ENCODE measurements at places on chromosomes 13 and 19.
A peak's percentile ranks its signal among the peaks of the same experiment; 100 is the strongest.

GRCh38 chr13:66314911-66315310, 915.2 kb downstream of the PCDH9 start:
- H3K27me3 ChIP-seq: no peaks in the 10 kb centered on the region
- DNase-seq: no peak

DNA sequence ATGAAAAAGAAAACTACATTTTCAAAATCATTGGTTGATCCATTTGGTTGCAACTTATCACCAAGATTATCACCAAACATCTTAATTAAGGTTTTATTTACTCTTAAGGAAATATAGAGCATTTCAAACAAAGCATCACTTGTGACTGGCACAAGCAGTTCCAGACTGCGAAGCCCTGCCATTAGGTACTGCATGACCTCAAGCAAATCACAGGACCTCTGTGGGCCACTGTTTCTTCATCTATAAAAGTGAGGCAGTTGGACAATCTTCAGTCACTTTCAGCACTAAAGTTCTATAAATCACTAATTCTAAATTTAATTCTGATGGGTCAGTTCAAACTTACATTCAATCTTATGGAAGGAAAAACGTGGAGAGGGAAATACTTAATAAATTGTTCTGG, 2.0 kb downstream of the ELF1 start:
- no peak overlapping the region for H3K27ac ChIP-seq
- no peak overlapping the region for H3K4me3 ChIP-seq

DNA sequence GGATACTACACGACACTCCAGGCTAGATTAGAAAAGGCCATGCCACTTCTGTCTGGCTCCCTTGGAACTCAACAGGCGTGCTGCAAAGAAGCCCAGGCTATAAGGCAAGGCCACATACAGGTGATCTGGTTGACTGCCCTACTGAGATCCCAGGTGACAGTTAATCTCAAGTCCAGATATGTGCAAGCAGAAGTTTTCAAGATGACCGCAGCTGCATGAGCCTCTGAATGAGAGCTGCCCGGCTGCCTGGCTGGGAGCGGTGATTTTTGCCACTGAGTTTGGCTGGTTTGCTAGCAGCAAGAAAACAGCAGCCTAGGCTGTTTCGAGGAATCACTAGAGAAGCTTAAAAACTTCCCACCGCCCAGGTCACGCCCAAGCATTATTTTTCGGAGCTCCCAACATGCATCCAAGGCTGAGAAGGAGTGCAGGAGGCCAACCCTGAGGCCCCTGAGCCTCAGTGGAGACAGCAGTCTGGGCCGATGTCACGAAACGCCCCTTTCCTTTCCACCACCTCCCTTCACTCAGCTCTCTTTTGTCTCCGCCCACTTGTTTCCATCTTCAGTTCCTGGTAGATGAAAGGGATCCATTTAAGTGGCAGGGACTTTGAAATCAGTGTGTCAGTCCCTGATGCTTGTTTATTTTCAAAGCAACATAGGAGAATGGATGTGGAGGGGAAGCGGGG, 14.0 kb upstream of the URI1 start:
- peaks cover 3% of the 10 kb centered on the region for H3K27me3 ChIP-seq
- no peak for DNase-seq
- H3K4me1 ChIP-seq: no peaks in the 10 kb centered on the region
- no peaks in the 10 kb centered on the region for H3K36me3 ChIP-seq

DNA sequence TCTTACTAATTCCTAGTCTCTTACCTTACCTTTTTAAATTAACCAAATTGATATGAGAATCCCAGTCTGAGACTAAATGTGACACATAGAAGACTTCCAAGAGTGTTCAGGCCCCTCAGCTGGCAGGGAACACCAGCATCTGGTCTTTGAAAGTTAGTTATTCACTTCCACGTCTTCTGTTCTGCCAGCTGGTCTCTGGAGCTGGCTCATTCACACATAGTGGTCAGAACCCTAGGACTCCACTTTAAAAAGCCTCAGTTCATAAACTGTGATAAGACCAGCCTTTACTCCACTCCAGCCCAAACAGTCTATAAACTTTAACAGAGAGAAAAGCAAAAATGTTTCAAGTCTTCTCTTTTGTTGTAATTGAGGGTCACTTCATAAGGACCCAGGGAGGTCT, 263.0 kb downstream of the DCT start:
- DNase-seq: no peak
- no peaks in the 10 kb centered on the region for H3K4me1 ChIP-seq
- no peak overlapping the region for H3K27ac ChIP-seq

DNA sequence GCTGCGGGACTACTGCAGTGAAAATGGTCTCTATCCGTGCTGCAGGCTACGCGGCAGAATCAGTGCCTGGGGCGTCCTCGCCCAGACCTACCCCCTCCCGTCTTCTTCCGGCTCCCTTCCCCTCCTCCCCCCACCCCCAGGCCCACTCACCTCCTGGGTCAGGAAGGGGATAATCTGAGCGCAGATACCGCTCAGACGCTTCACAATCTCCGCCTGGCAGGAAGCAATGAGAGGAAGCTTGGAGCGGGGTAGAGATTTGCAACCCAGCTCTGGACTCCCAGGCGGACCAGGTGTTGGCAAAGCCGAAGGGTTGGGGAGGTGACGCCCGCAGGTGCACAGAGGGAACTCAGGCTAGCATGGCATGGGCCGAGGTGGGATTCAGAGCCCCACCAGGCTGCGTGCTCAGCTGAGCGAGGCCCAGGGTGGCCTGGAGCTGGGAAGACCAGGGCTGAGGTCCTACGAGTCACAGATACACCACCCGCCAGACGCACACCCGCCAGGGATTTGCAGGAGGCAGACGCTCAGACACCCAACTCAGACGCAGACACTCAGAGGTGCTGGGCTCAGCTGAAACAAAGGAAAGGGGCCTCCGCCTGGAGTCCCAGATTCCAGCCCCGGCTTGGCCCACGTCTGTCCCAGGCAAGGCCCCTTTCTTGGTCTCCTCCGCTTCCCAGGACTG, 4.1 kb downstream of the TLE2 start:
- no peak for DNase-seq
- no peaks in the 10 kb centered on the region for H3K4me1 ChIP-seq
- H3K36me3 ChIP-seq: no peaks in the 10 kb centered on the region
- no peak overlapping the region for H3K4me3 ChIP-seq
- H3K27me3 ChIP-seq: no peaks in the 10 kb centered on the region

DNA sequence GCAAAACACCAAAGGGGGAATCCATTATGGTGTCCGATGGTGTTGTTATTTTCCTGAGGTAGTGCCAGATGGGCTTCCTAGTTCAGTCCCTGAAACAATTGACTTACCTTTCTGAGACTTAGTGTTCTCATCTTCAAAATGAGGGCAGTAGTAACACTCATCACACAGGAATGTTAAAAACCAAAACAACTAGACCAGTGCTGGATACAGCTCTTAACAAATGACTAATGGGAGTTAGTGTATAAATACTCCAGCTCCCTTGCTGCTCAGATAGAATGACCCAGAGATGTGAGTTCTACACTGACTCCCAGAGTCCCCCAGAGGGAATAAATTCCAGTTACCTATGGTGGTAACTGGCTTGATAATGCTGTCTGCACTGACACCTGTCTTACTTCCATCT, 49.9 kb downstream of the MBD3L2B start:
- no peaks in the 10 kb centered on the region for H3K36me3 ChIP-seq
- H3K4me3 ChIP-seq: no peak overlapping the region
- no peaks in the 10 kb centered on the region for H3K4me1 ChIP-seq
- no peaks in the 10 kb centered on the region for H3K27me3 ChIP-seq
- H3K27ac ChIP-seq: no peak overlapping the region
- peak; percentile 26 for DNase-seq

DNA sequence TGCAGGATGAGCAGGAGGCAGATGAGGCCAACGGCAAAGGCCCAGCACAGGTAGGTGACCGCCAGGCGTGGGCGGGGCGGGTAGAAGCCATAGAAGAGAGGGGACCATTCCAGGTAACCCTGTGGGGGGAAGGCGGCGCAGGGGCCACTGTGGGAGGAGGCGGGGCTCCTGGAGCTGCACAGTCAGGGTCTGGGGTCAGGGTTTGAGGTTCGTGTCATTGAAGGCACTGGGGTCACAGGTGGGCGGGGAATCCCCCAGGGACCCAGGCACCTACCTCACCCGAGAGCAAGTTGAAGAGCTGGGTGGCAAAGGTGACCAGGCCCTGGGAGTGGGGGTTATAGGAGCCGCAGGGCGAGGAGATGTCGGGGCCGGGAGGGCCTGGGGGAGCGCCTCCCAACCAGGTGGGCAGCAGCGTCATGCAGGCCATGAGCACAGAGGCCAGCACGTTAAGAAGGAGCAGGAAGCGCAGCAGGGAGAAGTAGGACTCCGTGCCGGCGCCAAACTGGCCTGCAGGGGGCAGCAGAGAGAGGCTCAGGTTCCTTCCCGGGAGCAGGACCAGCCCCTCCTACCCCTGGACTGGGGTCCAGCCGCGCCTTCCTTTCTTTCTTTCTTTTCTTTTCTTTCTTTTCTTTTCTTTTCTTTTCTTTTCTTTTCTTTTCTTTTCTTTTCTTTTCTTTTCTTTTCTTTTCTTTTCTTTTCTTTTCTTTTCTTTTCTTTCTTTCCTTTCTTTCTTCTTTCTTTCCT, 4.6 kb downstream of the TMC4 start:
- H3K27me3 ChIP-seq: no peaks in the 10 kb centered on the region
- H3K27ac ChIP-seq: no peak overlapping the region
- no peak overlapping the region for H3K4me3 ChIP-seq

DNA sequence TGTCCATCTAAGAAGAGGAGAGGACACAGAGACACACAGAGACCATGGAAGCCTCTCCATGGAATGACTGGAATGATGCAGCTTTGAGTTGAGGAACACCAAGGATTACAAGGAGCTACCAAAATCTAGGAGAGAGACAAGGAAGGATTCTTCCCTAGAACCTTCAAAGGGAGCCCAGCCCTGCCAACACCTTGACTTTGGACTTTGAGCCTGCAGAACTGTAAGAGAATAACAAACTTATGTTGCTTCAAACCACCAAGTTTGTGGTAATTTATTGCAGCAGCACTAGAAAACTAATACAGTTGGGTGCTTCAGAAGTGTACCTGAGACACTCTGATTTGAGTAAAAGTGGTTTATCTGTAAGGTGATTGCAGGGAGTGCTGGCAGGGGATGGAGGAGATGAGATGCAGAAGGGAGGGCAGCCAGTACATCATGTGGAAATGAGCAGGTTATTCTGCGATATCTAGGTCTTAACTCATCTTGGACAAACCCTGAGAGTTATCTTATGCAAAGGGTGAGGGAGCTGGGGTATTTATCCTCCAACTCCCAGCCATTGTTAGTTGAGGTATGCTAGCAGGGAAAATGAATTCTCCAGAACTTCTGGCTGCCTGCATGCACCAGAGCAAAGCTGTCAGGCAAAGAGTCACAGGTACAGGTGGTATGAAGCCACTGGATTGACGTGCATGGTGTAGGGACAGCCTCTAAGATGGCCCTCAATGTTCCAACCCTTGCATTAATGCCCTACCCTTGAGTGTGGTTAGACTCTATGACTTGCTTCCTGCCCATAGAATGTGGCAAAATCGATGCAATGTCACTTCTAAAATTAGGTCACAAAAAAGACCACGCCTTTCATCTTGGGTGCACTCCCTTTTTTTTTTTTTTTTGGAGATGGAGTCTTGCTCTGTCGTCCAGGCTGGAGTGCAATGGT, 31.3 kb upstream of the ADGRL1 start:
- no peak overlapping the region for H3K27ac ChIP-seq
- H3K27me3 ChIP-seq: no peaks in the 10 kb centered on the region
- no peak for DNase-seq
- no peaks in the 10 kb centered on the region for H3K4me1 ChIP-seq
- no peak overlapping the region for H3K4me3 ChIP-seq

DNA sequence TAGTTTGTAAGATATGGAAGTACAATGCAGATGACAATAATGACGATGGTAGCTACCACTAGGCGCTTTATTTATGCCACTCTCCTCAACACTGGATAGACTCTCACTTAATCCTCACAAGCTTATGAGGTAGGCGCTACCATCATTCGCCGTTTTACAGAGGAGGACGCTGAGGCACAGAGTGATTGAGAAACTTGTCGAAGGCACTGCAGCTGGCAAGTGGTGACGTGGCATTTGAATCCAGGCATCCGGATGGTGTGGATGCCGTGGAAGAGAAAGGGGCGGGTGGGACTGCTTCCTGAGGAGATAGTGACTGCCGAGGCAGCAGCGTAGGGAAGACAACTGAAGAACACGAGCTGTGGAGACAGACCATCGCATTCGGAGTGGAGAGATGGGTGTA, 1.3 kb upstream of the RPS9 start:
- peaks cover 15% of the 10 kb centered on the region for H3K4me1 ChIP-seq
- H3K27me3 ChIP-seq: no peaks in the 10 kb centered on the region
- no peak for DNase-seq
- H3K4me3 ChIP-seq: no peak overlapping the region
- H3K36me3 ChIP-seq: peaks cover 21% of the 10 kb centered on the region

DNA sequence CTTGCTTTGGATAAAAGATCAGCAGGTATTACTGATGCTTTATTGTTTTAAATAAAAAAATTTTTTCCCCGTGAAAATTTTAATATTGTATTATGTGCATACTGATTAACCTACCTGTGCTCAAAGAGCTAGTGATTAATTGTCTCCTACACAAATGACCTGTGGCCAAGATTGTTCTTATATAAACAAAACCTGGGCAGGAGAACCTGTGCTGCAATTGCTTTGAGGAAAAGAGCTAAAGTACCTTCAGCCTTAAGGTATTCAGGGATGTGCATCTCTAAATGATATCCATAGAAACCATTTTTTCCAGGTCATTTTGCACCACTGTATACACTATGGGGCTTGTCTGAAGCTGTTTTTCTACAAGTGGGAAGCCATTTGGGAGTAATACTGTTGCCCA, 1.2 kb downstream of the FRY start:
- DNase-seq: no peak
- H3K27ac ChIP-seq: no peak overlapping the region
- H3K4me3 ChIP-seq: no peak overlapping the region
- no peaks in the 10 kb centered on the region for H3K4me1 ChIP-seq
- H3K27me3 ChIP-seq: no peaks in the 10 kb centered on the region
- no peaks in the 10 kb centered on the region for H3K36me3 ChIP-seq

GRCh38 chr13:76741624-76742023, 144.6 kb downstream of the KCTD12 start:
- no peaks in the 10 kb centered on the region for H3K27me3 ChIP-seq
- no peaks in the 10 kb centered on the region for H3K36me3 ChIP-seq
- no peak overlapping the region for H3K27ac ChIP-seq

- H3K27me3 ChIP-seq: no peaks in the 10 kb centered on the region
- H3K27ac ChIP-seq: peak overlapping the region; percentile 39
- peak; percentile 84 for DNase-seq
- peak overlapping the region; percentile 83 for H3K4me3 ChIP-seq
- H3K4me1 ChIP-seq: peaks cover 25% of the 10 kb centered on the region
Measured at GRCh38 chr13:109785141-109785891, 1.1 kb downstream of the IRS2 start.

DNA sequence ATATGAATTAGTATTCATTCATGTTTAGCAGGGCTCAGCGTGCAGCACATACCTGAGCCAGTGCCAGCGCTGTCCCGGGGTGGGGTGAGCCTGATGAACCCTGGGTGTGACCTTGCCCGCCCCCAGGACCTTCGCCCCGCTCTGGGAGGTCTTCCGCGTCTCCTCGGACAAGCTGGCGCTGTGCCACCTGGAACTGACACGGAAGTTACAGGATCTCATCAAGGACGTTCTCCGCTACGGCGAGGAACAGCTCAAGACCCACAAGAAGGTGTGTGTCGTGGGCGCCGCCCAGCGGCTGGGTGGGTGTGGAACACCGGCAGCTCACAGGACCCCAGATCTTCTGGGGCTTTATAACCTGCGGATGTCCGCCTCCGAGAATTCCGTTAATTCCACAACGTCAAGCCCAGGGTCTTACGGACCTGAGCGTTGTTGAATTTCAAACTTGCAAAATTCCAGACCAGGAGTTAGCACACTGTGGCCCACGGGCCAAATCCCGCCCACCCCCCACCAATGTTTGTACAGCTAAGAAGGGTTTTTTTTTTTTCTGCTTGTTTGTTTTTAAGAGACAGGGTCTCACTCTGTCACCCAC, 15.4 kb downstream of the FCHO1 start:
- H3K27ac ChIP-seq: no peak overlapping the region
- H3K4me3 ChIP-seq: peak overlapping the region; percentile 58
- no peaks in the 10 kb centered on the region for H3K27me3 ChIP-seq
- H3K4me1 ChIP-seq: no peaks in the 10 kb centered on the region

Data from GM23248 (cell line).